ENCODE measurements at places on chromosomes 4 and X.

DNA sequence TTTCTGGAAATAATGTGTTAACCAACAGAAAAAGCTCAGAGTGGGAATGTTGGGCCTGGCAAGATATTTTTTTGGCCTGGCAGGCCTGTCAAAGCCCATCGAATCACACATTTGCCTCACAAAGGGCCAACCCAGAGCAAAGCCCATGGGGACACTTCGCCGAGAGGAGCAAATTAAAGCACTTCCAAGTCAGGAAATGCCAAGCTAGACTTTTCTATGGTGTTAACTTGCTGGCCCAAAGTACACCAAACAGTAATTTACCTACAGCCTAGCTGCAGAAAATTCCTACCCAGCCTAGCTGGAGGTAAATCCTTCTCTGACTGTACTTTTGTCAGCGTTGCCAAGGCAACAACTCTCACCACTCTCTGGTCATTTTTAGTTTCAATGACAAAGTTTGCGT lies 288.6 kb upstream of the LDB2 start:
- no peak for DNase-seq

DNA sequence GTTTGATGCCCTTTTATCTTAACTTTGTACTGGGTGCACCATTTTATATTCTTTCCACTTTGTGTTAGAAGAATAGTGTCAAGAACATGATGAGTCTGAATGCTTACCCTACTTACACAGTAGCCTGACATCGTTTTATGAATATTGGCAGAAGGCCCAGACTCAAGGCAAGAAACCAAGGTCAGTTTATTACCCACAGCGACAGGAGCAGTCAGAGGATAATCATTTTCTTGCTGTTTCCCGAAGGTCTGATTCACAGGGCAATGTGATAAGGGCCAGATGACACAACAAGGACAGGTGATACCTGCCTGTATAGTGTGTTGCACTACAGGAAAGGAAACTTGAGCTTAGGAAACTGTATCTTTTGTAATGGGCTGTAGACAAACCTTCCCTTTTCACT lies 417.4 kb downstream of the SPOCK3 start:
- no peak for DNase-seq

DNA sequence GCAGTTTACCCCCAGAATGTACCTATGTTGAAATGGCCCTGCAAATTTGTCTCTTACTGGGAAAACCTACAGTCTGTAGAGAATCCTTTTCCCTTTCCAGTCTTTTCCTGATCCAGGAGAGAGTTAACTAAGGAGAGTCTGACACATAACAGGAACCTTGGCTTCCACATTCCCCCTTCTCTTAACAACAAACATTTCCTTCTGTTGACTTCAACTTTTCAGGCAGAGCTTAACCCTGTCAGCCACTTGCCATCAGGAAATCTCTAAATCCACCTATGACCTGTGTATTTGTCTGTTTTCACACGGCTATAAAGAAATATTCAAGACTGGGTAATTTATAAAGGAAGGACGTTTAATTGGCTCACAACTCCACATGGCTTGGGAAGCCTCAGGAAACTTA lies 45.6 kb upstream of the GPR78 start:
- no peak for DNase-seq

- no peak for DNase-seq
These were observed 4.4 kb downstream of the PLAC1 start for GRCh38 chrX:134653835-134654234.

DNA sequence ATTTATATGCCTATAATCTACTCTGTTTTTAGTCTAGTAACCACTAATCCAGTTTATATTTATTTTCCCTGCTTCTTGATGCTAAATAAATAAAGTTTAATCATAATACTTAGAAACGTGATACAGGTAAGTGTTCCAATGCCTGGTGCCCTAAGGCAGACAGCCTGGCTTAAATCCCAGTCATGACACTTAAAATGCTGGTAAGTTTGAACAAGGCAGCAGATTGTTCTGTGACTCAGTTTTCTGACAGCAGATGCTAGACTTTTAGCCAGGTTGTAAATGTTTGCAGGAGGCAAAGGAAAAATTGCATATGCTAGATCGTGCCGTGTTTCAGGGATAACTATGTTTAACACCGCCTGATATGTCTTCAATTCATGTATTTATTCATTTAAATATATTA lies 2661.6 kb downstream of the PCDH7 start:
- DNase-seq, result no peak

DNA sequence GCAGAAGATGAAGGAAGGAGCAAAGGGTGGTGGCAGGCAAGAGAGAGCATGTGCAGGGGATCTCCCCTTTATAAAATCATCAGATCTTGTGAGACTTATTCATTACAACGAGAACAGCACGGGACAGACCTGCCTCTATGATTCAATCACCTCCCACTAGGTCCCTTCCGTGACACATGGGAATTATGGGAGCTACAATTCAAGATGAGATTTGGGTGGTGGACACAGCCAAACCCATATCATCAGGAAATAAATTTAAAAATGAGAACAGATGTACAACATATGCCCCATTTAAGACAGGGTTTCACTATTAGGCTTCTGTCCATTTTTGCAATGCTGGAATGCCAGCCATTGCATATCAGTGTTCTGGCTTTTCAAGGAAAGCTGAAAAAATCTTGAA lies 346.7 kb upstream of the SLIT2 start:
- no peak for DNase-seq

DNA sequence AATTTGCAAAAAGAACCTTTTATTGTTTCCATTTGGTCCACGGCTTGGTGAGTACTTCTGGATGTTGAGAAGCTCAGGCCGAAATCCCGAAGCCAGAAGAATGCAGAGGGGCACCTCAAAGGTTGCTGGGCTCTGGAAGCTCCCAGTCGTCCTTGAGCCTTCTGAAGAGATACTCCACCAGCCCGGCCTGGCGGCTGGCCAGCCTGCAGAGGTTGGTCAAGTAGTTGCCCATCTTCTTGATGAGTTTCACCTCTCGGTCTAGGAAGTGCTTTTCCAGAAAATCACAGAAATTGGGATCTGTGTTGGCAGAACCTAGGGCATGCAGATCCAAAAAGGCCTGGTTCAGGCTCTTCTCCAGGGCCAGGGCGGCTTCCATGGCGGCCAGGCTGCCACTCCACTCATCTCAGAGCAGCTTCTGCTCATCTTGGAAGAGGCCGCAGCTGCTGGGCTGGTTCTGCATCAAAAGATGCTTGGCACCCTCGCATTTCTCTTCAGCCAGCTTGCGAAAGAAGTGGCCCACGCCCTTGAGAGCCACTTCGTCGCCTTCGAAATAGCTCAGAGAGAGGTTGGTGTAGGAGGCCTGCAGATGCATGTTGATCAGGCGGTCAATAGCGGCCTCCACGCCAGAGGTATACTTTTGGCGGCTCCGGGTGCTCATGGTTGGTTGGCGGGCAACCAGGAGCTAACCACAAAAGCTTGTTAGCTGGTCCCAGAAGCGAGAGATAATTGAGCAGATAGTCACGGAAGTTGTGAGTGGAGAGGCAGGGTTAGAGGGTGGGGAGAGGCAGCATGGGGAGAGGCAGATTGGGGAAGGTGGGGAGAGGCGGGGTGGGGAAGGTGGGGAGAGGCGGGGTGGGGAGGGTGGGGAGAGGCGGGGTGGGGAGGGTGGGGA lies 76.5 kb upstream of the TSPAN7 start:
- DNase-seq, result no peak

DNA sequence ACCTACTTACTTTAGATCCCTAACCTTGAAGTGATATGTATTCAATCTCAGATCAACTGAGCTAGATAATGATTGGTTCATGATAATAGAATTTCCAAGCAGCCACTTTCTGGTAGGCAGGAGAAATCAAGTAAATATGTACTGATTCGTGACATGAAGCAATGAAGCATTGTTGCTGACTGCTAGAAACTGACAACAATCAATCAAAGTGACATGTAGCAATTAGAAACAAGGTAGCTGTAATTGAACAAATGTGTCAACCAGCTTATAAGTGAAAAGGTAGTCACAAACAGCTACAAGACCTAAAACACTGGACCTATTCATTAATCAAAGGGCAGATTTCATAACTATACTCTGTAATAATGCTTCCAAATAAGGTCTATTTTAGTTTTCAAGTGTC lies 62.4 kb downstream of the PABPC4L start:
- no peak for DNase-seq

DNA sequence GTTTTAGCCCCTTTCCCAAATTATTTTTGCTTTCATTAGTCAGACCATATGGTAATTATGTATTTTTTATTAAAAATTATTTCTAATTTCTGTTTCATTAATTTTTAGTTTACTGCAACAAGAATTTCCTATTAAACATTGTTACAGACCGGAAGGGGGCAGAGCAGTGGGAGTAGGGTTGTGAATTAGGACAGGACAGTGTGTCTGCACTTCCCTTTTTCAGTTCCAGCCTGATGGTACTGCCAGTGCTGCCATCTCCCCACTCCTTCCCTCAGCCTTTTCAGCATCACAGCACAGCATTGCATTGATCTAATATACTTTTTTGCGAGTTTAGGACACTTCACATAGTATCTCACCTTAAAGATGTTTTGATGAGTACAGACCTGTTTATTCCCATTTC lies 76.5 kb downstream of the STIM2 start:
- DNase-seq, result no peak

DNA sequence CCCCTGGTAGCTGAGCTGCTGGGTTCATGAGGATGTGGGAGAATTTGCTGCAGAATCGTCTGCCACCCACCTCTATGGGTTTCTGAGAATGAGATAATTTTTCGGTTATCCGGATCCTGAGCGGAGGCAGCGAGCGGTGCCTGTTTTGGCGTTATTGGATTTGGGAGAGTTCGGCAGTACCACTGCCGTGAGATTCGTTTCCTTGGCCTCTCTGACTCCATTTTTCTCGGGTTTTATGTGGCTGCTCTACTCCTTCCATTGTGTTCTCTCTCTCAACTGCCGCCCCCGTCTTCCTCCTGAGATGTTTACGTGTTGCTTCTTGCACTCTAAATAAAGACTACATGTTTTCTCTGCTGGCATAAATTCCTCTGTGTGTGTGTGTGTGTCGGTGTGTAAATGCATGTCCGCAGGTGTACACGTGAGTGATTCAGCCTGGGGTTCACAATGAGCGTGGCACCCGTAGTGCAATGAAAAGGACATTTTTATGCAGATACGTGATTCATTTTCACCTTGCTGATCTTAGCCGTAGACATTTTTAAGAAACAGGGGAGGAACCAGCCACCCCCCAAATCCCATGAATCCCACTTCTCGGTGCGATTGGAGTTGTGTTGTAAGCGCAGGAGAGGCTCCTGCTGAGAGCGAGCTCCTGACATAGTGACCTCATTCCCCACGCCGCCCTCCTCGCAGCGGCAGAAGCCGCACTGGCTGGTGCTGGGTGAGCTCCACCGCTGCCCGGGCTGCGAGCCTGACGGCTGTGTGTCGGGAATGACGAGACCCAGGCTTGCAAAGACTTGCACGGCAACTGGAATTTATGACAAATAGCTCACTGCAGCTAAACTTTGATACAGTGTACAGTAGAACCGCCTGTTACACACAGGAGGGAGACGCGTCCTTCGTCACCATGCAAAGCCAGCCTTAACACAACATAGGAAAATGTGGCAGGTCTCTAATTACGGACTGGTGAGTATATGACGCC lies 82.2 kb downstream of the STOX2 start:
- DNase-seq, result no peak

DNA sequence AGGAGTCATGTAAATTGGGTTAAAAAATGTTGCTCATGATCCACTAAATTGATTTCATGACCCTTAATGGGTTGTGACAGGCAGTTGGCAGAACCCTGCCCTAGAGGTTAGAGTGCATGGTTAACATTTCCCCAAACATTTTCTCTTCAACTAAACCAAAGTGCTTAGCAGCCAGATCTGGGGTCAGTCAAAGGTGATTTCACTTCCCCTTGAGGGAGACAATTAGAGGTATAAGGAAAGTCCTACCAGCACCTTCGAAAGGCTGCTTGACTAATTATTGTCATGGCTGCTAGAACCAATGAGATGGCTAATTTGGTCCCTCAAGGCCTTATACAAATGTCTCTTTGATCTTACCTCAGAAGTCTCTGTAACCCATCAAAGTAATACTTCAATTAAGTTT lies 30.9 kb upstream of the INTS6L start:
- DNase-seq, result no peak

- no peak for DNase-seq
These were observed 88.5 kb downstream of the DCUN1D4 start for GRCh38 chr4:51931461-51931860.

DNA sequence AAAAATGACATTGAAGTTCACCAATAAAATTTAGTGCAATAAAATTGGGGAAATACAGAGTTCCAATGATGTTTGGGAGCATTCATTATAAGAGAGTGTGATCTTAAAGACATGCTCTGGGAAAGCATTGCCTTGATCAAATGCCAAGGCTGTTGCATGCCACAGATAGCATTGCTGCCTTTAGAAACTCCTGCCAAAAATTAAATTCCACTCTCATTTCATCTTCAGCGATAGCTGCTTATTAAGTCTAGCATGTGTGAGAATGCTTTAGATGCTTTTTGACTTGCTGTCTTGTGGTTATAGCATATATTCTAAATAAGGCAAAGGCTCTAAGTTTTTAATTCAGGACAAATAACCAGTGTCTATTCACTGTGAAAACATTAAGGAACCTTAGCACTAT lies 49.3 kb downstream of the NPNT start:
- DNase-seq, result no peak

DNA sequence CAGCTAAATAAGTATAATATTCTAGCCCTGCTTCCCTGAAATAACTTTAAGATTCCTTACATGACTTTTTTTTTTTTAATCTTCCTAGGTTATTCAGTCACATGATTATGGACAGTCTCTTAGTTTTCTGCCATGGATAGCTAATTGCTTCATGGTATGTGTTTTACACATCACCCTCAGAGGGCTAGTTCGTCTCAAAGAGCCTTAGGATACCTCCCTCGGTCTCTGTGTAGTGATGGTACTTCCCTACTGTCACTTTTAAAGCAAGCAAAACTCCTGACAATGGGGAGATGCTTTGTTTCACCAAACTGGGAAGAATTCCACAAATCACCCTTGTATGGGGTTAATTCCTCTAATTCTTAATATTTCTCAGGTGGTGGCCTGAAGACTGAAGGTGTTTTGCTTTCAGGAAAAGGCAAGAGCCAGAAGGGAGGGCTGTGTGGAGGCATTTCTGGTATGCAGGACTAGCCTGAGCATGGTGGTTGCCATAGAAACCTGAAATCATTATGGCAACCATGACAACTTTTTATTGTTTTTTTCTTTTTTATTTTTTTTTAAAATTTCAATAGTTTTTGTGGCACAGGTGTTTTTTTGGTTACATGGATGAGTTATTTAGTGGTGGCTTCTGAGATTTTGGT lies 70.4 kb downstream of the BEX3 start:
- DNase-seq, result no peak

- peak; percentile 9 for DNase-seq
These were observed 48.8 kb downstream of the MAP7D2 start for GRCh38 chrX:20067709-20068561.

GRCh38 chr4:41791557-41791956 lies 43.0 kb upstream of the PHOX2B start:
- no peak for DNase-seq

DNA sequence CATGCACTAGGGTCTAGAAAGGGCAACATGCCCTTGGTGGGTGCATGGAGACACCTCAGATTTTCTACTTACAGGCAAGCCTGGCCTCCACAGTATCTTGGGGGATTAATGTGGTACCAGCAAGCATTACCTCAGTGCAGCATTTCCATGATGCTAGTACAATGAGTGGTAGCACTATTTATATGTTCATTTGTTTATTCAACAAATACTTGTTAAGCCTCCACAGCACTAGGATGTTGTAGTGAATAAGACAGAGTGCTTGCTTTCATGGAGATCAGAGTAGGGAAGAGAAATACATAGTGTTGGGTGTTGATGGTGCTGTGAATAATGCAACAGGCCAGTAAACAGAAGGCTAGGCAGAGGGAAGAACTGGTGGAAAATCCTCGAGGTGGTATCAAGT lies 133.4 kb downstream of the KLHL8 start:
- no peak for DNase-seq

GRCh38 chr4:119207051-119207450 lies 5.5 kb upstream of the USP53 start:
- DNase-seq, result no peak
